ENCODE measurements at places on chromosomes 11 and 22. TPM values are rescaled to one million over a fixed set of nuclear protein-coding genes. Genes with fewer than 3 reads are reported as not detected.

RNASEH2C gene
- total RNA-seq, result 98.4 TPM

MMP10 gene
- total RNA-seq, result not detected

CYTH4 gene
- 58.7 TPM for total RNA-seq

TTLL12 gene
- total RNA-seq, result 64.4 TPM

RNF169 gene
- total RNA-seq, result 14.9 TPM

TESMIN gene
- total RNA-seq, result 6.6 TPM

GALNT18 gene
- total RNA-seq, result 2.4 TPM

CRYBB3 gene
- 0.43 TPM for total RNA-seq

MYRF gene
- 1.2 TPM for total RNA-seq

DRD4 gene
- 0.39 TPM for total RNA-seq

TNNI2 gene
- total RNA-seq, result not detected

VPS37C gene
- total RNA-seq, result 9.0 TPM

PLA2G3 gene
- not detected for total RNA-seq

BATF2 gene
- not detected for total RNA-seq

NCF4 gene
- total RNA-seq, result 9.3 TPM

INPP5J gene
- total RNA-seq, result not detected

ZW10 gene
- total RNA-seq, result 14.6 TPM

All from activated CD4-positive, alpha-beta memory T cell treated with anti-CD3 and anti-CD28 coated beads for 36 hours (primary cell).